CD4-positive, alpha-beta T cell treated with Interferon alpha-2 for 1 hour (primary cell): ENCODE measurements at places on chromosomes 11 and 22.

DNA sequence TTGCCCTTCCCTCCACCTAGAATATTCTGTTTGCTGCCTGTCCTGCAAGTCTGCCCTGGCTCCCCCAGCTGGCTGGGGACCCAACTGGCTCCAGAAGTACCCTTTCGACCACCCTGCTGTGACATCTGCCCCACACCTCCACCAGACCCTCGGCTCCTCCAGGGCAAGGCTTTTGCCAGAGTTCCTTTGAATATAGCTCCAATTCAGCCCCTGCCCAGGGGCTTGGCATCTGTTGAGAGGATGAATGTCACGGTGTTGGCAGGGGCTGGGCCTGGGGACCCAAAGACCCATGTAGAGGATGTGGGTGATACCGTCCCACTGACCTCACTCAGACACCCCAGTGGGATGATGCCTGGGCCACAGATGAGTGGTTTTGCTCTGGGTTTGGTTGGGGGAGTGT, 4.0 kb downstream of the NLRP6 start:
- DNase-seq, result no peak

- no peak for DNase-seq
Observed at GRCh38 chr11:126896025-126896424, 104.5 kb downstream of the KIRREL3 start.

- no peak for DNase-seq
Observed at GRCh38 chr11:132077416-132077815, 707.0 kb downstream of the NTM start.

DNA sequence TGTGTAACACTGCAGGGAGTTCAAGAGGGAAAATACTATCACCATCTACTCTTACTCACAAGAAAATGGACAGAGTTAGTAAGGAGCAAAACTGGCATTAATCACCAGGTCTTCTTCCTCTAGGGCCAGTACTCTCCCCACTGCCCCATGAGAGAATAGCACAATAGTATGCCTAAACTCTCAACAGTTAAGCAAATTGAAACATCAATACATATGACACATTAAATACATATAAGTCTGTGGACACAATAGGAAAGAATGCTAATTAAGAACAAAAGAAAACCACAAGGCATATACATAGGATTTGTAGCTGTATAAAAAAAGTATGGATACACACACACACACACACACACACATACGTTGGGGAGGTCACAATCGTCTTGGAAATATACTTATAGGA, 197.9 kb upstream of the BDNF start:
- DNase-seq, result no peak

GRCh38 chr11:46947399-46948077, 11.0 kb downstream of the CSTPP1 start:
- DNase-seq, result no peak
